ENCODE measurements at places on chromosomes 2 and 18. TPM values are rescaled to one million over a fixed set of nuclear protein-coding genes. Genes with fewer than 3 reads are reported as not detected.

GRCh38 chr2:232779465-232779864, 3.1 kb upstream of the KCNJ13 start:
- DNase-seq = no peak

DNA sequence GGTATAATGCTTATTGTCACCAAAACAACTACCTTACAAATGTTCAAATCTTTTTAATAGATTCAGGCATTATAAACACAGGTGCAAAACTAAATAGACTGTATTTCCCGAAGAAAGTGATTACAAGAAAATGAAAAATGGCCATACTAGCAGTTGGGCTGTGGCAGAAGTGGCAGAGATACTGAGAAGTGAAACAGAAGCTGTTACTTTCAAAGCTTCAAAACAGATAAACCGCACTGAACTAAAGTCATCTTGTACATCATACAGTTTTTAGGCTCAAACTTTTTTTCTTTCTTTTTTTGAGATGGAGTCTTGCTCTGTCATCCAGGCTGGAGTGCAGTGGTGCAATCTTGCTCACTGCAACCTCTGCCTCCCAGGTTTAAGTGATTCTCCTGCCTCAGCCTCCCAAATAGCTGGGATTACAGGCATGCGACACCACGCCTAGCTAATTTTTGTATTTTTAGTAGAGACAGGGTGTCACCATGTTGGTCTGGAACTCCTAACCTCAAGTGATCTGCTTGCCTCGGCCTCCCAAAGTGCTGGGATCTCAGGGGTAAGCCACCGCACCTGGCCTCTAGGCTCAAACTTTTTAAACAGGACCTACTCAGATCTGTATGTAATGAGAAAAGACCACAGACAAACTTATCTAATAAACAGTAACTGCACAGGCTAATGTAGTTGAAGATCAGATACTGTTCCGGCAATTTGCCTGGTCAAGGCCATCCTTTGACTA, 77.9 kb upstream of the SATB2 start:
- DNase-seq = no peak

DNA sequence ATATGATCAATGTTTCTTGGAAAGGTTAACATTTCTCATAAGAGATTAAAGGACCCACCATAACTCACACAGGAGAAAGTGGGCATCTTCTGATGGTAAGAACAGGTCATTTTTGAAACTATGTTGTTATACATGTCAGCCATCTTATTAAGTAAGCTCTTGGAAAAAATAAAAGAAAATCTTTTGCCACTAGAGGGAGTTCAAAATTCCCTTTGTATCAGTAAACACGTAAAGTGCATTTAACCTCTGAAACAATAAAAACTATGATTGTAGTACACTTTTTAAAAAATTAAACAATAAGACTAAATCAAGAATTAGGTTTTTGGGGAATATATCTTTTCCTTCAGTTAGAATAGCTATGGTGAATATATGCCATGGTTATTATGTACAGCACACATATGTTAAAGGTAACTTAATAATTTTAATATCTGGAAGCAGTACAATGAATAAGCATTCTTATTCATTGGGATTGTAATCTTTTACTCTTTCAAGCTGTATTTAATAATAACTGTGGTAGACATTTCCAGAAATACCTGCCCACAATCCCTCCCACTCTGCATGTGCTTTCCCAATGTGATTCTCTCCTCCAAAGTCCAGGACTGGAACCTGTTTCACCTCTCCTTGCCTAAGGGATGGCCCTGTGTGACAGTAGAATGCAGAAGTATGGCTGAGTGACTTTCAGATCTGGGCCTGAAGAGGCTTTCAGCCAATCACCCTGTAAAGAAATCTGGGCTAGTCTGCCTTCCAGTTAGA, 64.2 kb downstream of the RBMS1 start:
- DNase-seq = no peak

DNA sequence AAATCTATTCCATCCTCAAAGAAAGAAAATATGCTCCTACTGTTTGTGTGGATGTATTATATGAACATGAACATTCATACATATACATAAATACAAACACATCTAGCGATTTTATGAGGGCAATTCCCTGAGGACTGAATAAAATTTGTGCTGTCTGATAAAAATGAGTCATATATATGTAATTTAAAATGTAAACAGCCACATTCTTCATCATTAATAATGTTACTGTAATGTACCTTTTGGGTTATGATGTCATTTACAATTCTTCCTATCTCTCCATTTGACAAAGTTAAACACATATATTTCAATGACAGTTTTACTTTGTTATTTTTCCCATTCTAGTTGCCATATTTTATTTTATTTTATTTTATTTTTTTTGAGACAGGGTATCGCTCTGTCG, 91.3 kb upstream of the ZFP36L2 start:
- no peak for DNase-seq

- no peak for DNase-seq
Measured at GRCh38 chr2:61604433-61604832, 66.3 kb upstream of the XPO1 start.

GRCh38 chr2:178632729-178633128, 152.5 kb downstream of the PLEKHA3 start:
- no peak for DNase-seq

GRCh38 chr2:103169861-103170260, 408.0 kb downstream of the TMEM182 start:
- DNase-seq = no peak

CIB4 gene
- not detected for polyA plus RNA-seq

CNRIP1 gene
- 28.5 TPM for polyA plus RNA-seq
